Body of pancreas (tissue), 4 donors: ENCODE measurements at places on chromosomes 2 and 18. TPM values are rescaled to one million over a fixed set of nuclear protein-coding genes. Genes with fewer than 3 reads are reported as not detected.

GRCh38 chr2:120638450-120638849 is 97.2 kb upstream of the GLI2 start:
- no peaks in the 10 kb centered on the region for H3K27me3 ChIP-seq
- H3K4me3 ChIP-seq: no peak overlapping the region
- no peaks in the 10 kb centered on the region for H3K36me3 ChIP-seq
- DNase-seq: no peak
- no peak overlapping the region for H3K27ac ChIP-seq
- peaks cover 2% of the 10 kb centered on the region for H3K4me1 ChIP-seq

- peaks cover 10% of the 10 kb centered on the region for H3K4me1 ChIP-seq
- peaks cover 15% of the 10 kb centered on the region for H3K27me3 ChIP-seq
These were observed 179.6 kb upstream of the ALKAL2 start for GRCh38 chr2:467543-467891.

GRCh38 chr2:83967854-83968253 is 491.2 kb downstream of the SUCLG1 start:
- H3K4me3 ChIP-seq: no peak overlapping the region
- H3K27ac ChIP-seq: no peak overlapping the region
- H3K27me3 ChIP-seq: no peaks in the 10 kb centered on the region

GRCh38 chr2:25055376-25055920 is 13.6 kb downstream of the EFR3B start:
- no peaks in the 10 kb centered on the region for H3K36me3 ChIP-seq
- H3K27me3 ChIP-seq: no peaks in the 10 kb centered on the region
- H3K4me3 ChIP-seq: no peak overlapping the region
- H3K27ac ChIP-seq: no peak overlapping the region

DNA sequence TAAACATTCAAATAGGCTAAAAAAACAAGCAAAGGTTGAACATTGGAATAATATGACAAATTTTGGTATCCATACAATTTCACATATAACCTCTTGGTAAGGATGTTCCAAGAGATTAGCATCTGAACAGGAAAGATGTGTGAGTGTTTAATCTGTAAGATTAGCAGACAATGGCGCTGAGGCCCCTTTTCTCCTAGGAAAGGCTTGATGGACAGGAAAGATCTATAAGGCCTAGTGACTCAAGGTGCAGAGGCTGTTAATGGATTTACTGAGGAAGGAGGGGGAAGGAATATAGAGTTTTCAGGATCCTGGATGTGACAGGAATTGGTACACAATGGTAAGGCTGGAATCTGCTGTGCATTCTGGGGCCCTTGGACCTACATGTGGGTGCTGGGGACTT is 48.1 kb upstream of the SMAD2 start:
- no peak for DNase-seq
- H3K27me3 ChIP-seq: no peaks in the 10 kb centered on the region
- H3K27ac ChIP-seq: no peak overlapping the region

DNA sequence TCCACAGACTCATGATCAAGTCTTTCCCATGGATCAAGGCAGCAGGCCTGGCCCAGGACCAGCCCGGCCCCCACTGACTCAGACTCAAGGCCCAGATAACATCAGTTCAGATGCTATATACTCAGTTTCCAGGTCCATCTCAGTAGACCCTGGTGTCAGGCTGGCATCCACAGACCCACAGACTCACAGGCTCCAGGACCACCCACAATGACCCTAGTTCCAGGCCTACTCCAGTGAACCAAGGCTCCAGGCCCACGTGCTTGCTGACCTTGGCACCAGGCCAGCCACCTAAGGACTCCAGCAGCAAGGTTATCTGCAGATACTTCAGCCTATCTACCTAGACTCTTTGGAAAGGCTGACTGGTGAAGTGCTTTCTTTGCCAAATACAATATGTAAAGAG is 51.0 kb downstream of the KCNH7 start:
- H3K27me3 ChIP-seq: no peaks in the 10 kb centered on the region
- no peaks in the 10 kb centered on the region for H3K4me1 ChIP-seq
- H3K36me3 ChIP-seq: no peaks in the 10 kb centered on the region
- no peak overlapping the region for H3K27ac ChIP-seq

Gene POTEJ
- total RNA-seq: not detected

GRCh38 chr2:169767243-169767888 is 31.3 kb upstream of the SSB start:
- H3K27ac ChIP-seq: no peak overlapping the region
- H3K4me3 ChIP-seq: no peak overlapping the region
- no peaks in the 10 kb centered on the region for H3K27me3 ChIP-seq
- peak; percentile 66 for DNase-seq

GRCh38 chr18:11553098-11553940 is 56.1 kb upstream of the SLC35G4 start:
- H3K27ac ChIP-seq: no peak overlapping the region
- no peaks in the 10 kb centered on the region for H3K27me3 ChIP-seq
- no peaks in the 10 kb centered on the region for H3K36me3 ChIP-seq
- H3K4me1 ChIP-seq: no peaks in the 10 kb centered on the region
- peak; percentile 41 for DNase-seq
- no peak overlapping the region for H3K4me3 ChIP-seq

Gene AGXT
- 1.6 TPM for total RNA-seq

Gene IMMT
- total RNA-seq: 46.1 TPM

DNA sequence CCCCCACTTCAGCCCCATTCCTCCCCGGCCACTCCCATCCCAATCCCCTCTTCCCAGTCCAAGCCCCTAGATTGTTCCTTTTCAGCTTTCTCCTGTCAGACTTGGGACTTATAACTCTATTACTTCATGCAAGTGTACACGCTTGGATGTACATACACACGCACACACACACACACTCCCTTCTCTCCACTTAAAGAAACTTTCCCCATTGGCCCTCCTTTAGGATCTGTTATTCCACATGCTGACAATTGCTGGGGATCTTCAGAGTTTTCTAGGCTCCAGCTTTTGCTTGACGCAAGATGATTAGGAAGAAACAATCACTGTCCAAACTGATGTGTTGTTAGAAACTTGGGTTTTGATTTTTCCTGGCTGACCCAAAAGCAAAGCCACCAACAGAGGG is 75.4 kb downstream of the CDK15 start:
- H3K4me3 ChIP-seq: no peak overlapping the region
- DNase-seq: no peak
- no peaks in the 10 kb centered on the region for H3K36me3 ChIP-seq

Gene LYPD6
- total RNA-seq: 0.99 TPM

DNA sequence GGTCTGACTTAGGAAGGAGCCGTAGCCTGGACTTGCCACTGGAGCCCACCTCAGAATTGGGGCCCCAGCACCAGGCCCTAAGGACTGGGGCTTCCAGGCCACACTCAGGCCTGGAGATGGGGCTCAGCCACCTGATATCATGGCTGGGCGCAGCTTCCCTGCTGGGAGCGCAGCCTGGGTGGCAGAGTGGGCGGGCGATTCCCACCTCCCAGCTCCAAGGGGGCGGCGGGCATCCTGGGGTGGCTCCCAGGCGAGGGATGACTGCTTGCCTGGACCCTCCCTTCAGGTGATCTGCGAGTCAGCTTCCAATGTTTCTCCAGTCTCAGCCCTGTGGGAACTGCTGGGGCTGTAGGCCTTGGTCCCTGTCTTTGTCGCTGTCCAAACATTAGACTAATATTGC is 20.1 kb downstream of the GPR35 start:
- H3K27ac ChIP-seq: no peak overlapping the region
- H3K36me3 ChIP-seq: no peaks in the 10 kb centered on the region
- peaks cover 6% of the 10 kb centered on the region for H3K27me3 ChIP-seq
- DNase-seq: no peak

- no peaks in the 10 kb centered on the region for H3K36me3 ChIP-seq
- no peaks in the 10 kb centered on the region for H3K4me1 ChIP-seq
- no peak overlapping the region for H3K27ac ChIP-seq
- no peak overlapping the region for H3K4me3 ChIP-seq
- DNase-seq: no peak
These were observed 90.3 kb downstream of the C1QL2 start for GRCh38 chr2:119068154-119068725.

DNA sequence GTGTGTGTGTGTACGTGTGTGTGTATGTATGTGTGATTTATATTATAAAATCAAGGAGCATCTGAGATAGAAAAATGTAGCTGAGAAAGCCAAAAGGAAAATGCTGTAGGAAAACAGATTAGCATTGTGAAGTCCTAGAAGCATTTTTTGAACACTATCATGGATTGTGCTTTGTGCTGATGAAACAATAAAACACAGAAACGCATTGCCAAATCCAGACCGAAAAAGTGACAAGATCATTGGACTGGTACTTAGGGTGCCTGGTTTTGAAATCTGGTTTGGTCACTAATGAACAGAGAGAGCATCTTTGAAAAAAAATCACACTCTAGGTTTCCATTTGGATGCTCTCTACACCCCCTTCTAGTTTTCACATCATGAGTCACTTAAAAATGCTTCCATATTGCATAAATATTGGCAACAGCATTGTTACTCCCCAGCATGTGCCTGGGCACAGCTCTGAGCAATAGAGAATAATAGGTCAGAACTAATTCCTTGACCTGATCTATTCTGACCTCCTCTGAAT is 214.6 kb upstream of the LRRTM1 start:
- no peaks in the 10 kb centered on the region for H3K4me1 ChIP-seq
- no peak for DNase-seq
- no peak overlapping the region for H3K4me3 ChIP-seq

Gene SOWAHC
- 11.2 TPM for total RNA-seq

GRCh38 chr2:54206596-54206995 is 49.4 kb downstream of the TSPYL6 start:
- no peaks in the 10 kb centered on the region for H3K27me3 ChIP-seq
- DNase-seq: no peak
- no peak overlapping the region for H3K4me3 ChIP-seq
- H3K36me3 ChIP-seq: no peaks in the 10 kb centered on the region

Gene TUBB8B
- not detected for total RNA-seq

Gene SERPINB12
- total RNA-seq: not detected

GRCh38 chr18:12409469-12409868 is 1.7 kb downstream of the PRELID3A start:
- DNase-seq: no peak
- no peak overlapping the region for H3K27ac ChIP-seq
- H3K4me1 ChIP-seq: peaks cover 15% of the 10 kb centered on the region
- H3K27me3 ChIP-seq: no peaks in the 10 kb centered on the region

- no peak for DNase-seq
- H3K4me3 ChIP-seq: no peak overlapping the region
- H3K4me1 ChIP-seq: peaks cover 8% of the 10 kb centered on the region
- no peak overlapping the region for H3K27ac ChIP-seq
- no peaks in the 10 kb centered on the region for H3K36me3 ChIP-seq
These were observed 63.0 kb upstream of the PGAP1 start for GRCh38 chr2:196989496-196989895.

Gene SERPINB4
- not detected for total RNA-seq

- H3K4me3 ChIP-seq: no peak overlapping the region
- H3K36me3 ChIP-seq: no peaks in the 10 kb centered on the region
- no peak for DNase-seq
- H3K27me3 ChIP-seq: no peaks in the 10 kb centered on the region
- no peak overlapping the region for H3K27ac ChIP-seq
These were observed 60.8 kb downstream of the KIAA1328 start for GRCh38 chr18:36889742-36890141.

GRCh38 chr2:75608684-75609333 is 37.8 kb upstream of the MRPL19 start:
- no peaks in the 10 kb centered on the region for H3K27me3 ChIP-seq
- DNase-seq: peak; percentile 79
- H3K4me1 ChIP-seq: peaks cover 15% of the 10 kb centered on the region
- H3K27ac ChIP-seq: no peak overlapping the region
- no peaks in the 10 kb centered on the region for H3K36me3 ChIP-seq

Gene ANKRD62
- total RNA-seq: 14.2 TPM

DNA sequence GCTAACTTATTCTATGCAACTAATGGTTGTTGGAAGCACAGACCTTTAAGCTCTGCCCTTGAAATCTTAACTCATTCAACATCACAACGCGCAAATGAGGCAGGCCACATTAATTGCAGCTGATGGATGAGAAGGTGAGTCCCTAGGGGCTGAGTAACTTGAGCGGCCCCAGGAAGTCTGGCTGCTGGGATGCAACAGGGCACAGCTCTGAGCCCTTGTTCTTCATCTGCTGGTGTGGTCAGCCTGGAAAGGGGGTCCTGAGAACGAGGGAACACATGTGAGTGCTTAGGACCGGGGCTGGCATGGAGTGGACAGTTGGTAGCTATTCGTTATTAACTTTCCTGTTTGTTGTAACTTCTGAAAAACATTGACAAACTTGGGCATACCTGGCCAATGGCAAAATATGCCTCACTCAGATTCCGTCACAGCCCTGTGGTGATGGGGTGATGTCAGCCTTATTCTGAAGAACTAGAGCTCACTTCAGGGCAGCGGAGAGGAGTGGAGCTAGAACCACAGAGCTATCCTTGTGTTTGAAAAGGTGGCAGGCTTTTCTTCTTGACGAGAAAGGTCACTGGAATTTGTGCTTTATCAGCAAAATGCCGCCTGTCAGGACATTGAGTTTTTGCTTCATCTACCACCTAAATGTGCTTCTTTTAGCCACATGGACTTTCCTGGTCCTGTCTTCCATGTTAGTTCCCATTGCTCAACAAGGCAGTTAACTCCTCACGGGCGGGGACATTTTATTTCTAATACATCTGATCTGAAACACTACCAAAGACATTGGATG is 145.9 kb upstream of the FHL2 start:
- H3K36me3 ChIP-seq: no peaks in the 10 kb centered on the region
- H3K27me3 ChIP-seq: no peaks in the 10 kb centered on the region
- no peak overlapping the region for H3K4me3 ChIP-seq
- H3K27ac ChIP-seq: no peak overlapping the region

DNA sequence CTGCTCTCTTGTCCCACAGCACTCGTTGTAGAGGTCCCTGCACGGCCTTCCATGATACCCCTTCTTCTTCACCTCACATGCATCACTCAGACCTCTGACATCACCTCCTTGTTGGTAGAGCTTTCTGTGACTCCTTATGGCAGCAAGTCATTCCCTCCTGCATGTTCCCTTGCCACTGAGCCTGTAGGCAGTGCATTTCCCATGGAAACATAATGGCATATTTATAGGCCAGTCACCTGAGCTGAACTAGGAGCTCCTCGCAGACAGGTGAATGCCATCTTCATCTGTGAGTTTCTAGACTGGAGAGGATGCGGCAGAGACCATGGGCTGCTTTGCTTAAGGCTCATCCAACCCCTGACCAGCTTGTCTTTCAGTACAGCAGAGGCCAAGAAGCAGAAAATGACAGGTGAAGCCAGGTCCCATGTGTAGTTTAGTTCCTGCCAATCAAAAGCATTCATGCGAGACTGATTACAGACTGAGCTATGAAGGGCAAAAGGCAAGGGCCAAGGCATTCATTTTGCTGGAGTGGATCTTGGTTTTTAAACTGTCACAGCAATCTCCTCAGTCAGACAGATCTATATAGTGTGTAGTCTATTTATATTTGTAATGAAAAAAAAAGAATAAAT is 59.4 kb upstream of the NEDD4L start:
- H3K4me3 ChIP-seq: no peak overlapping the region
- peaks cover 13% of the 10 kb centered on the region for H3K4me1 ChIP-seq
- no peak for DNase-seq
- no peaks in the 10 kb centered on the region for H3K36me3 ChIP-seq
- no peaks in the 10 kb centered on the region for H3K27me3 ChIP-seq
- no peak overlapping the region for H3K27ac ChIP-seq

Gene GATA6
- 114 TPM for total RNA-seq

- H3K4me1 ChIP-seq: peaks cover 20% of the 10 kb centered on the region
- peak; percentile 79 for DNase-seq
- peak overlapping the region; percentile 58 for H3K27ac ChIP-seq
- no peaks in the 10 kb centered on the region for H3K27me3 ChIP-seq
These were observed 79.0 kb downstream of the CIB4 start for GRCh38 chr2:26561918-26562810.

- no peak for DNase-seq
- H3K4me1 ChIP-seq: no peaks in the 10 kb centered on the region
These were observed 1305.0 kb downstream of the CNTNAP5 start for GRCh38 chr2:125330133-125330532.
